Glutamatergic neuron (in vitro differentiated cells): ENCODE measurements at places on chromosomes 1 and 21. TPM values are rescaled to one million over a fixed set of nuclear protein-coding genes. Genes with fewer than 3 reads are reported as not detected.

DNA sequence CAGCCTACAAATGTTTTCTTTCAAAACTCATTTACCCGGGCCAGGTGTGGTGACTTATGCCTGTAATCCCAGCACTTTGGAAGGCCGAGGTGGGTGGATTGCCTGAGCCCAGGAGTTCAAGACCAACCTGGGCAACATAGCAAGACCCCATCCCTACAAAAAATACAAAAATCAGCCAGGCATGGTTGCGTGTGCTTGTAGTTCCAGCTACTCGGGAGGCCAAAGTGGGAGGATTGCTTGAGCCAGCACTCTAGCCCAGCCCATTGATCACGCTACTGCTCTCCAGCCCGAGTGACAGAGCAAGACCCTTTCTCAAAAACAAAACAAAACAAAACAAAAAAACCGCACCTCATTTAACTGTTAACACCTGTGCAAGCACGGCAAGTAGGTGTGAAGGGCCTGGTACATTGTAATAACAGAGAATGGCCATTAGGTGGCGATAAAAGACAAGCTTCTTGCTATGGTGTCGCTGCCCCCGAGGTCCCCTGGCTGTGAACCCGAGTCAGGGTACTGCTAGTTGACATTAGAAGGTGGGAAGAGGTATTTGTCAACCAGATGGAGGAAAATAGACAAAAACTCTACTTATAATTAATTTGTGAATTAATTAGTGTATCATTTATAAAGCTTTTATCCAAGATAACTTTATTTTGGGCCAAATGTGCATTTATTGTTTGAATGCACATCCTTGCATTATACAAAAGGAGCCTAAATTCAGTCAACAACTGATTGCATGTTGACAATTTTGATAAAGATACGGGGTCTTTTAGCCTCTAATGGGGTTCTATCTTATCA, 66.5 kb downstream of the SH3BGR start:
- H3K27ac ChIP-seq, result no peak overlapping the region
- H3K4me1 ChIP-seq, result no peaks in the 10 kb centered on the region
- H3K4me3 ChIP-seq, result no peak overlapping the region
- no peaks in the 10 kb centered on the region for H3K36me3 ChIP-seq
- DNase-seq, result peak; percentile 72

- no peak overlapping the region for H3K4me3 ChIP-seq
- no peaks in the 10 kb centered on the region for H3K36me3 ChIP-seq
- H3K27ac ChIP-seq, result no peak overlapping the region
- no peaks in the 10 kb centered on the region for H3K27me3 ChIP-seq
- no peak for DNase-seq
- peaks cover 25% of the 10 kb centered on the region for H3K4me1 ChIP-seq
Measured at GRCh38 chr1:232965124-232965911, 14.9 kb downstream of the NTPCR start.

- H3K27me3 ChIP-seq, result peaks cover 7% of the 10 kb centered on the region
- no peaks in the 10 kb centered on the region for H3K36me3 ChIP-seq
- DNase-seq, result peak; percentile 7
Measured at GRCh38 chr1:227897704-227898438, 49.9 kb downstream of the WNT9A start.

- H3K4me1 ChIP-seq, result peaks cover 33% of the 10 kb centered on the region
- peaks cover 18% of the 10 kb centered on the region for H3K36me3 ChIP-seq
- no peak overlapping the region for H3K27ac ChIP-seq
Measured at GRCh38 chr1:243575070-243575469, 275.0 kb downstream of the AKT3 start.

DNA sequence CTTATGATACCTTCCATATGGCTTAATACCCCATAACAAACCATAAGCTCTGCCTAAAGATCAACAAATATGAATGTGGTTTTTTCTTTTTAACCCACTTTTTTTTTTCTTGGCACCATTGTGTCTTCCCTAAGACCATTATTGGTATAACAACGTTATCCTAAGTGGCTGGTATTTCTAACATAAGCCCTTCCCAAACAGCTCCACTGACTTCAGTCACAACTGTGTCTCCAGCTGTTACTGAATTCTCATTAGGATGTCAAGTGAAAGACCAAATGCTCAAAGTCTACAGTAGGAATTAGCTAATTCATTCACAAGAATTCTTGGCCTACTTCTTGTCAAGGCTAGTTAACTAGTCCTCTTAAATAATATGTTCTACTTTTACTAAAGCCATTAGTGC, 4.2 kb upstream of the RXRG start:
- H3K27me3 ChIP-seq, result peaks cover 3% of the 10 kb centered on the region
- no peak overlapping the region for H3K4me3 ChIP-seq
- no peak overlapping the region for H3K27ac ChIP-seq
- H3K36me3 ChIP-seq, result no peaks in the 10 kb centered on the region

- H3K36me3 ChIP-seq, result peaks cover 6% of the 10 kb centered on the region
- no peak overlapping the region for H3K27ac ChIP-seq
- peaks cover 9% of the 10 kb centered on the region for H3K27me3 ChIP-seq
- H3K4me1 ChIP-seq, result peaks cover 5% of the 10 kb centered on the region
- no peak for DNase-seq
- no peak overlapping the region for H3K4me3 ChIP-seq
Measured at GRCh38 chr1:231036416-231036815, 3.6 kb downstream of the FAM89A start.

GRCh38 chr1:186828611-186829454, at the start of gene PLA2G4A:
PLA2G4A (plus strand) TSS chr1:186828949; CDS start chr1:186854355, 25,406 bp downstream.
- H3K27ac ChIP-seq, result no peak within 1 kb of the TSS
- no peaks in the 10 kb centered on the region for H3K4me1 ChIP-seq
- no peak for DNase-seq
- peak within 1 kb of the TSS; percentile 84 for H3K4me3 ChIP-seq

Gene LCE1A
- total RNA-seq, result not detected

Gene LENEP
- total RNA-seq, result 1.3 TPM

Gene ERMAP
- 4.9 TPM for total RNA-seq

Gene SPRR4
- not detected for total RNA-seq

Gene LDLRAD1
- total RNA-seq, result not detected
